ENCODE measurements at places on chromosomes 6 and 20. TPM values are rescaled to one million over a fixed set of nuclear protein-coding genes. Genes with fewer than 3 reads are reported as not detected.
A peak's percentile ranks its signal among the peaks of the same experiment; 100 is the strongest.

CASS4 gene
- 0.17 TPM for total RNA-seq

MRPS26 gene
- 84.3 TPM for total RNA-seq

TMEM74B gene
- total RNA-seq, result 25.7 TPM

VSTM2L gene
- 0.69 TPM for total RNA-seq

WFDC12 gene
- not detected for total RNA-seq

TENT5A gene
- 11.2 TPM for total RNA-seq

HNF4A gene
- total RNA-seq, result 7.4 TPM

IMPG1 gene
- total RNA-seq, result not detected

DNA sequence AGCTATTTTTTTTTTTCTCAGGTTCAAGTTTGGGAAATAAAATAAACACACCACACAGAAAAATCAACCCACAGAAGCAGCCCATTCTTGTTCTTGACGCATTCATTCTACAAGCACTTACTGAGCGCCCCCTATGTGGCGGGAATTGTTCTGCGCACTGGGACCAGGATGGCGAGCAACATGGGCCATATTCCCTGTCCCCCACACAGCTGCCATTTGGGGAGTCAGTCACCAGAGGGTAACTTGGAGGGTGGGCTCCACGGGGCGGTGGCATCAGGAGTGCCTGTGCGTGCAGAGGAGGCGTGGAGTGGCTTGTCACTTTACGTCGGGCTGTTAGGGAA is 185.0 kb upstream of the PDE10A start:
- no peak for DNase-seq
- H3K4me3 ChIP-seq, result no peak overlapping the region
- H3K27ac ChIP-seq, result no peak overlapping the region

- H3K4me1 ChIP-seq, result no peaks in the 10 kb centered on the region
- H3K4me3 ChIP-seq, result no peak overlapping the region
- no peak for DNase-seq
- H3K36me3 ChIP-seq, result no peaks in the 10 kb centered on the region
- no peaks in the 10 kb centered on the region for H3K27me3 ChIP-seq
Measured at GRCh38 chr6:135135835-135136234, 45.3 kb upstream of the MYB start.

GRCh38 chr20:39862470-39862891 is 826.6 kb downstream of the MAFB start:
- no peaks in the 10 kb centered on the region for H3K27me3 ChIP-seq
- H3K4me3 ChIP-seq, result no peak overlapping the region
- no peak for DNase-seq
- H3K4me1 ChIP-seq, result no peaks in the 10 kb centered on the region

DNA sequence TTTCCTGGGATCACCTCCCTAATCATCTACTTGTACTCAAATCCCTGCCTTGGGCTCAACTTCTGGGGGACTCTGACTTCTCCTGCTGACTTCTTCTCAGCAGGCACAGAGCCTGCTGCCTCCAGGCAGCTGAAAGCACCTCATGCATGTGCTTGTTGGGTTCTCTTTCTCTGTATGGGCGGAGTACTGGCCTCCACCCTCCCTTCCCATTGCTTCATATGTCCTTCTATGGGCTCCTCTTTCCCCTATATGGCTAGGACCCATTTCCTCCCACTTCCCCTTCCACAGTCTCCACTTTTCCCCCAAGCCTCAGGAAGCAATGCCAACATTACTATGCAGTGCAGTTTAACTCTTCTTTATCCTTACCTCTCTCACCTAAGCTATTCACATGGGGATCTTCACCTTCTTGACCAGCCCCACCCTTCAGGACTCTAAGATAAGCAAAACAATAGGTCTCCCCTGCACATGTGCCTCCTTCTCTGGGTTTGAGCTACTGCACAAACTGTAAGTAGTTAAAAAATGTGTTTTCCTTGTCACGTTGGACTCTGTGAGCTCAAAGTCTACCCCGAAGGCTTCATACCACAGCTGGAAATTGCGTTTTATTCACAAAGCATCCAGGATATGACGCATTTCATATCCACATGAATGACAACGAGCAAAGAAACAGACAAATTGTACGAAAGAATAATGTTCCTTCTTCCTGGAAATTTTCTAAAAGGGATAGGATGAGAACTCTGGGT is 93.7 kb downstream of the CDS2 start:
- no peaks in the 10 kb centered on the region for H3K4me1 ChIP-seq
- DNase-seq, result no peak
- H3K36me3 ChIP-seq, result no peaks in the 10 kb centered on the region

- DNase-seq, result peak; percentile 96
- H3K4me1 ChIP-seq, result peaks cover 12% of the 10 kb centered on the region
- H3K27ac ChIP-seq, result peak overlapping the region; percentile 61
- peak overlapping the region; percentile 33 for H3K4me3 ChIP-seq
Measured at GRCh38 chr6:3209114-3210023, 18.1 kb downstream of the TUBB2B start.

GRCh38 chr6:10740061-10740460 is 7.5 kb upstream of the TMEM14B start:
- H3K4me3 ChIP-seq, result no peak overlapping the region
- peaks cover 3% of the 10 kb centered on the region for H3K4me1 ChIP-seq
- H3K36me3 ChIP-seq, result no peaks in the 10 kb centered on the region
- no peaks in the 10 kb centered on the region for H3K27me3 ChIP-seq
- no peak for DNase-seq

- no peak overlapping the region for H3K27ac ChIP-seq
- no peaks in the 10 kb centered on the region for H3K27me3 ChIP-seq
- DNase-seq, result no peak
- peaks cover 7% of the 10 kb centered on the region for H3K4me1 ChIP-seq
- H3K4me3 ChIP-seq, result no peak overlapping the region
- H3K36me3 ChIP-seq, result no peaks in the 10 kb centered on the region
Measured at GRCh38 chr6:4301871-4302270, 166.5 kb upstream of the ECI2 start.

- H3K4me1 ChIP-seq, result no peaks in the 10 kb centered on the region
- H3K36me3 ChIP-seq, result no peaks in the 10 kb centered on the region
- no peaks in the 10 kb centered on the region for H3K27me3 ChIP-seq
- DNase-seq, result no peak
Measured at GRCh38 chr6:81003156-81003555, 749.3 kb downstream of the TENT5A start.

All from HCT116 (cell line).